ENCODE measurements at places on chromosomes 6 and 20. TPM values are rescaled to one million over a fixed set of nuclear protein-coding genes. Genes with fewer than 3 reads are reported as not detected.

The SNRPB2 gene
- 47.9 TPM for total RNA-seq

The MEI4 gene
- not detected for total RNA-seq

The MUC22 gene
- not detected for total RNA-seq

The ID4 gene
- 136 TPM for total RNA-seq

The MOCS1 gene
- total RNA-seq = 13.3 TPM

The CCN5 gene
- total RNA-seq = 1.6 TPM

The HLA-DMB gene
- not detected for total RNA-seq

The OPN5 gene
- not detected for total RNA-seq

The LY6G6F gene
- not detected for total RNA-seq

The PKHD1 gene
- not detected for total RNA-seq

The FAM184A gene
- total RNA-seq = 0.56 TPM
